Upper lobe of left lung (tissue), 6 donors: ENCODE measurements at places on chromosomes 16 and 17. TPM values are rescaled to one million over a fixed set of nuclear protein-coding genes. Genes with fewer than 3 reads are reported as not detected.

DNA sequence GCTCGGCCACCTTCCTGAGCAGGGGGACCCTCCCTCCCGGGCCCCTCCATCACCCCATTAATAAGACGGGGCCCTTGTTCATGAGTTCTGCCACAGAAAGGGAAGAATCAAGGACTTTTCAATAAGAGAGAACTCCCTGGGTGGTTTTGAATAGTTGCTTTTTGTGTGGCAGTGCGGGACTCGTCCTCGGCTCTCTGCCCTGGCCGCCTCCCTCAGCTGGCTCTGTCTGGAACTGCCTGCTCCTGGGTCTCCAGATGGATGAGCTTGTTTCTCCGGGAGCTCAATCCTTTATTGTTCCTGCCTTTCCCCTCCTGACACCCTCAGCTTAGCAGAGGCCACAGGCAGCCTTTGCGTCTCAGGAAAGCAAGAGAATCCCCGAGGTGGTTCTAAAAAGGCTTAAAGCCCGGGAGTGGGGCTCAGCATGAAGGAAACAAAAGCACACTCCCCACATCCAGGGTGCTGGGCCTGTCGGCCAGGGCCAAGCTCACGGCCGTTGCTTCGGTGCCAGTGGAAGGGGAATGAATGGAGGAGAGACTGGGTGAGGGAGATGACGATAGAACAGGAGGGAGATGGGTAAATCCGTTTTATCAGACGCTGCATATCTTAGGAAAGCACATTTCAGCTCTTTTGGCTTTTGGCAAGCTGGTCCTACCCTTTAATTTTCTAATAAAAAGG, 60.2 kb downstream of the RAI1 start:
- no peak for DNase-seq

DNA sequence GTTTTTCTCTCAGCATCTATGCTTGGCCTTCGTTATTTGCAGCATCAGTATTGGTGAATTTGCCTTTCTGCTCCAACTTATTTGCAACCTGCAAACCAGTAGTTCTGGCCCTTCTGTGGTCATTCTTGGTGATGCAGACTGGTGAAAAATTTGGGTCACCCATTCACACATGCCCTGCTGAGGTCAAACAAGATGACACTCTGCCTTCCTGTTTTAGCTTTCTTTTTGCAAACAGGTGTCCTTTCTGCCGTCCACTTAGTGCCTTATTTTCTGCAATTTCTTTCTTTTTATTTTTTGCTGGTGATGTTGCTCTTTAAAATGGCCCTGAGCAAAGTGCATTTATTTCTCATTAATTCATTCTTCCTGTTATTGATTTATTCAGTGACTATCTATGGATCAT, 31.3 kb downstream of the PLCG2 start:
- no peak for DNase-seq

GRCh38 chr17:7944326-7944725, 12.3 kb downstream of the CNTROB start:
- no peak for DNase-seq

DNA sequence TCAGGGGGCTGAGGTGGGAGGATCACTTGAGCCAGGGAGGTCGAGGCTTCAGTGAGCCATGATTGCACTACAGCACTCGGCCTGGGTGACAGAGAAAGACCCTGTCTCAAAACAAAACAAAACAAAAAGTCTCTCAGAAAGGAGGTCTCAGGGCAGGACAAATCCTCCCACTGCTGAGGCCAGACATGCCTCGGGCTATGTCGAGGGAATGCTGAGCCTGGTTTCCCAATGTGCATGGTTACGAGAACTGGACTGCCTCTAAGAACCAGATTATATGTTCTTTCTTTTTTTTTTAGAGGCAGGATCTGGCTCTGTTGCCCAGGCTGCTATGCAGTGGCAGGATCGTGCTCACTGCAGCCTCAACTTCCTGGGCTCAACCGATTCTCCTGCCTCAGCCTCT, 27.6 kb downstream of the TRAP1 start:
- DNase-seq, result no peak

GRCh38 chr16:63806794-63807506, 1314.9 kb downstream of the CDH11 start:
- no peak for DNase-seq

- no peak for DNase-seq
These were observed 84.4 kb upstream of the XYLT1 start for GRCh38 chr16:17555176-17555575.

DNA sequence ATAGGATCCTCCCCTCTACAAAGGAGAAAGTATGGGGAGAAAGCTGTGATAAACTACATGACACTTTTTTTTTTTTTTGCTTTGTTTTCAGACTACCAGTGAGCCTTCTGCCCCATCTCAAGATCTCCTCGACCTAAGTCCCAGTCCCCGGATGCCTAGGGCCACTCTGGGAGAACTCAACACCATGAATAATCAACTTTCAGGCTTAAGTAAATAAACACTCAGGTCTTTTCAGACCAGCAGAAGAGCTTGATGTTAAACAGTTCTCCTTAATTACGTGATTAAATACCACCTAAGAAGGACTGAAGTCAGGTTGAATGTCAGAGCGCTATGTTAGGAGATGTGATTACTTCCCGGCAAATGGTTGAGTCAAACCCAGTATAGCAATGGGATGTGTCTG, 31.4 kb downstream of the COX11 start:
- DNase-seq, result no peak

DNA sequence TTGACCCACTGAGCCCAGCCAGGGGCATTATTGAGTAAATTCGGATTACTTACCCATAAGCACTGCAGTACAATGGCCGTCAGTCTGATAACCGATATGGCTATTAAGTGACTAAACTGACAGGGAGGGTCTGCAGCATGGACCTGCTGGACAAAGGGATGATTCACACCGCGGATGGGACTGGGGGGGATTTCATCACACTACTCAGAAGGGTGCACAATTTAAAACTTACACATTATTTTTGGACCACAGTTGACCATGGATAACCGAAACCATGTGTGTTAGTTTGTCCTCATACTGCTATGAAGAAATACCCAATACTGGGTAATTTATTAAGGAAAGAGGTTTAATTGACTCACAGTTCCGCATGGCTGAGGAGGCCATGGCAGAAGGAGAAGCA, 106.5 kb downstream of the ABCC6 start:
- DNase-seq, result no peak

DNA sequence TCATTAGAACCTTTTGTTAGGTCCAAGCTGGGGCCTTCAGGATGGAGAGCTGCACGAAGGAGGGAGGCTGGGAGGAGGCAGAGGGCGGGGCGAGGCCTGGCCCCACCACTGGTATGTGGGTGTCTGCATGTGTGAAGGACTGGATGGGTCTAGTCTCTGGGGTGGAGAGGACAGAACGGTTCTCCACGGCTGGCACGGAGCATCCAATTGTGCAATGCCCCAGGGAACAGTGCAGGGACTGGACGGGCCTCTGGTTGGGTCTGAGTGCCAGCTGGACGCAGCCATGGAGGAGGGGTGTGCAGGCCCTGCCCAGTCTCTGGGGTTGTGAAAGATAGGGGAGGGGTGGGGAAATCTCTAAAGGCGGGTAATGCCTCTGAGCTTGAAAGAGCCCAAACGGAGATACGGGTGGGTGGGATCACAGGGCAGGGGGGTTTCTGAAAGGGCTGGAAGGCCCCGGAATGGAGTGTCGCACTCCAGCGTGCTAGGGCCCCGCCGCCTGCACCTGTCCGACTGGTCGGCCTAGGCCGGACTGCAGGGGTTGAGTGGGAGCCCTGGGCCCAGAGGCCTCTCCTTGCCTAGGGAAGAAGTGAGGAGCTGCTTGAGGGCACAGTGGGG, 1.6 kb downstream of the PPL start:
- DNase-seq, result peak; percentile 89

GRCh38 chr17:40478486-40478885, 22.9 kb downstream of the TNS4 start:
- DNase-seq, result no peak

DNA sequence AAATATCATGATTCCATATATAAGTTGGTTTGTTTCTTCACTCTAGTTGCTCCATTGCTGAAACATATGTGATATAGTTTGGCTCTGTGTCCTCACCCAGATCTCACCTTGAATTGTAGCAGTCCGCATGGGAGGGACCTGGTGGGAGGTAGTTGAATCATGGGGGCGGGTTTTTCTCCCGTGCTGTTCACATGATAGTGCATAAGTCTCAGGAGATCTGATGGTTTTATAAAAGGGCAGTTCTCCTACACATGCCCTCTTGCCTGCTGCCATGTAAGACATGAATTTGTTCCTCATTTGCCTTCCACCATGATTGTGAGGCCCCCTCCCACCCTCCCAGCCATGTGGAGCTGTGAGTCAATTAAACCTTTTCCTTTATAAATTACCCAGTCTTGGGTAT, 915.5 kb downstream of the KCNJ2 start:
- no peak for DNase-seq

DNA sequence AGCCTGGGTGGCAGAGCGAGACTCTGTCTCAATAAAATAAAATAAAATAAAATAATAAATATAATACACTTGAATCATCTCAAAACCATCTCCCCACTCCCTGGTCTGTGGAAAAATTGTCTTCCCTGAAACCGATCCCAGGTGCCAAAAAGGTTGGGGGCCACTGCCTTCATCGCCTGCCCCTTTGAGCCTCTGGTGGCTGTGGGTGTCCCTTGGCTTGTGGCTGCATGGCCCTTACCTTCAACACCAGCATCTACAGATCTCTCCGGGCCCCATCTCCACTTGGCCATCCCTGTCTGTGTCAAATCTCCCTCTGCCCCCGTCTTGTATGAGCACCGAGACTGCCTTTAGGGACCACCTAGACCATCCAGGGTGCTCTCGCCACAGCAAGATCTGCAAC, 177.3 kb downstream of the SEC14L1 start:
- no peak for DNase-seq

GRCh38 chr16:81198635-81199034, 39.9 kb upstream of the BCO1 start:
- DNase-seq, result no peak

The C17orf113 gene
- total RNA-seq, result 1.1 TPM

The CFAP97D1 gene
- total RNA-seq, result 0.17 TPM

The SKA2 gene
- 33.4 TPM for total RNA-seq
